ENCODE measurements at places on chromosomes 5 and 9.
A peak's percentile ranks its signal among the peaks of the same experiment; 100 is the strongest.

- DNase-seq: no peak
Observed at GRCh38 chr5:172943283-172943841, 15.9 kb upstream of the RPL26L1 start.

DNA sequence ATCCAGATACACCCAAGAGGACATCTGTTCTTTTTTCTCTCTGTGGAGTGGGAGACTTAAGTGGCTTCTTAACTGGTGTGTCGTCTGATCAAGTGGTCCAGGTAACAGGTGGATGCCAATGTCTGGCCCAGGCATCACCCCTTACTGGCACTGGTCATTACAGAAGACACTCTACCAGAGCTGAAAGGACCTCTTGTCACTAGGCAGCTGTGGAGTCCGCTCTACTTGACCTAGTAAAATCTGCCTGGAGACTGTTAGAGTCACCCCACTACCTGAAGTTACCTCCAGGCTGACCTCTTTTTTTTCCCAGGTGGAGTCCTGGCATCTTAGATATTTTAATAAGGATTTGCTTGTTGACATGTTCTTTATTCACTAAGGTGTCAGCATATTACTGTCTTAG, 22.5 kb downstream of the FXN start:
- no peak for DNase-seq

GRCh38 chr9:68913054-68913453, 100.9 kb downstream of the PRKACG start:
- no peak for DNase-seq

DNA sequence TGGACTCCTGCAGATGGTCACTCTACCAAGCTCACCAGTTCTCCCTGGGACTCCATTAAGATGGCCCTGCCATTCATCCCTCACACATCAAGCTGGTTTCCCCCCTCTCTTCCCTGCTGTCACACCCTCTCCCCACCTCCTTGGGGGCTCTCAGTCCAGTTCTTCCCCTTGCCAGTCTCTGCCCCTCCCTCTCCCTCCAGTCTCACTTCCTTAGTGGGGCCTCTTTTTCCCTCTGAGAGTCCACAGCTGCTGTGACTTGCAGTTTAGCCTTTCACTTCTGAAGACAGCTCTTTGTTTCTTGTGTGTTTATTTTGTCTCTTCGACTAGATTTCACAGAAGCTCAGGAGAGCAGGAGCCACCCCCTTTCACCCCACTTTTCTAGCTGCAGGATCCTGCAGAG, 10.5 kb downstream of the DOCK2 start:
- peak; percentile 32 for DNase-seq

DNA sequence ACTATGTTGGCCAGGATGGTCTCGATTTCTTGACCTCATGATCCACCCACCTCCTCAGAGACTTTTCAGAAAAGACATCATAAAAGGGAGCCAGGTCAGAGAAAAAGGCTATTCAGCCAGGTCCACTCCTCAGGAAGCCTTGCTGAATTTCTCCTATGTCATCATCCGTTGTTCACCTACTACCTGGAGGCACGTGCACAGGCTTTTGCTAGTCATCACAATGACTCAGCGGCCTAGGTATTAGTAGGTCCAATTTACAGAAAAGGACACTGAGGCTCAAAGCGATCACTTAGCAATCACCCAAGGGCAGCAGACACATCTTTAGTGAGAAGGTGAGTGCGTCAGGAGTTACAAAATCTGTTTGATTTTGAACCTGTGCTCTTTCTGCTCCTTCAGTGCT, 72.3 kb upstream of the RAD23B start:
- no peak for DNase-seq

DNA sequence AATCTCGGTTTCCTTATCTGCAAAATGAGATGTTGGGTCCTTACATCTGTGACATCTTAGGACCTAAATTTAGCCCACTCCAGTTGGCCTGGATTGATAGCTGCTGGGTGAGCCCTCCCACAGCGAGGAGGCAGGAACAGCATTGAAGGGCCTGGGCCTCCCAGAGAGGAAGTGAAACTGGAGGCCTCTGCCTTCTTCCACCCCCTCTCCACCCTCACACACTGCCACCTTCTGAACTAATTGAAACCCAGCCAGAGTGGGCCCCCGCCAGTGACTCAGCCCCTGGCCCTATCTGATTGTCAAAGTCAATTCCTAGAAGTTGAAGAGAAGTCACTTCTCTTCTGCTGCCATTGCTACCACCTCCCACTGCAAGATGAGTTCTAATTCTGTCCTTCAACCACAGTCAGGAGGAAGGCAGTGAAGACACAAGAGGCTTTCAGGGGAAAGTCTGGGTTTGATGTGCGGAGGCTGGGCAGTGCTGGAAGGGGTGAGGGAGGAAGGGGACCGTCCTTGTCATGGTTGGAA, 55.2 kb upstream of the NEK6 start:
- peak; percentile 98 for DNase-seq

GRCh38 chr5:52262844-52263243, 524.9 kb upstream of the ITGA1 start:
- no peak for DNase-seq

- DNase-seq: no peak
Observed at GRCh38 chr5:63011158-63011557, 432.5 kb downstream of the LRRC70 start.

DNA sequence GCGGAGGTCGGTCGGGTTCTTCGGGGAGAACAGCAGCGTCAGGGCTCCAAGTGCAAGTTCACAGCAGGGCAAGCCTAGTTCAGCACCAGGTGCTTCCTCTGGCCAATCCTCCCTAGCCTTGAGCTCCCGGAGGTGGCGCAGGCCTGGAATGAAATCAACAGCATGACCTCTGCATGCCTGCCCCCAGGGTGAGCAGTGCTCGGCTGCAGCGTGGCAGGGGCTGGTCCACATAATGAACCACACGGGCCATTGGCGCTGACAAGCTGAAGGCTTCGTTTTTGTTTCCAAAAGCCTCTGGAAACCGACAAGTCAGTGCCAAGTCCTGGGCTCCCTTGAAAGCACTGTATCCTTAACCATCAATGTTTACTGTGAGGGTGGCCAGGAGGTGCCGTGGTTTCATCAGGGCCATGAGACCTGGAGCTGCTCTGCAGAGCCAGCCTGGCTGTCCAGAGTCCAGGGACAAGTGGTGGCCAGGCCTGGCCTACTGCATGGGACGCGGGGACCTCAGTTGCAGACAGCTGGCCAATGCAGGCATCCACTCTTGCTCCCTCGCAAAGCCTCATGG, 2.1 kb upstream of the INPP5E start:
- DNase-seq: no peak

DNA sequence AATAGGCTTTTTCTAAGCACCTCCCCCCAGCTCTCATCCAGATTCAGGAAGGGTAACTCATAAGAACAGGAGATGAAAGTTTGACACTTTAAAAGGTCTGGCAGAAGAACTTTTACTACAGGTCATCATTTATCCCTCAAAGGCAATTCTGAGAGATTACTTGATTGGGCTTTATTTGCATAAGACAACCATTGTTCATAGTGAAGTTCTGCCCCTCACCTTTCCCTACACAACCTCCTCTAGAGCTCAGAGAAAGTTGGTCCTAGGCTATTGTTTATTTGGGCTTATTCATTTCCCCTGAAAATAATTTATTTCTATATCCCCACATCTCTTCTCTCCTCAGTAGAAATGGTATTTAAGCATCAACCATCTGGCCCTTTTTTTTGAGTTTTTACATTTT, 568.4 kb downstream of the ZNF608 start:
- no peak for DNase-seq

DNA sequence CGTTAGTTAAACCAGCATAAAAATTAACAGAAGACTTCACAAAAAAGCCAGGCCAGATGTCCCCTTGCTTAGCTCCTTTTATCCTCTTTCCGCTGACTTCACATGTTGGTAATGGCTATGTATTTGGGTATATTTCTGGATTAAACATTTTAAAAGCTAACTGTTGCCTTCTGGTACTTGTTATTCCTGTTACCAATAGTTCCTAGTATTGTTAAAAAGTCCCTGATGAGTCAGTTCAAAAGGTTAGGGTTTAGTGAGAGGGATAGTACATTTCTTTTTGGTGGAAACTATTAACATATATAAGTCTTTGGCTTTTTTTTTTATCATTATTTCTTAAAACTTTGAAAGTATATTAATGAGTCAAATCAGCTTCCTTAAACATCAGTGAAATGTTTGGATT, 103.2 kb upstream of the ELL2 start:
- DNase-seq: no peak

- peak; percentile 24 for DNase-seq
Observed at GRCh38 chr9:113309204-113309813, 6.1 kb upstream of the RNF183 start.

- no peak for DNase-seq
Observed at GRCh38 chr5:23977997-23978396, 470.6 kb downstream of the PRDM9 start.

DNA sequence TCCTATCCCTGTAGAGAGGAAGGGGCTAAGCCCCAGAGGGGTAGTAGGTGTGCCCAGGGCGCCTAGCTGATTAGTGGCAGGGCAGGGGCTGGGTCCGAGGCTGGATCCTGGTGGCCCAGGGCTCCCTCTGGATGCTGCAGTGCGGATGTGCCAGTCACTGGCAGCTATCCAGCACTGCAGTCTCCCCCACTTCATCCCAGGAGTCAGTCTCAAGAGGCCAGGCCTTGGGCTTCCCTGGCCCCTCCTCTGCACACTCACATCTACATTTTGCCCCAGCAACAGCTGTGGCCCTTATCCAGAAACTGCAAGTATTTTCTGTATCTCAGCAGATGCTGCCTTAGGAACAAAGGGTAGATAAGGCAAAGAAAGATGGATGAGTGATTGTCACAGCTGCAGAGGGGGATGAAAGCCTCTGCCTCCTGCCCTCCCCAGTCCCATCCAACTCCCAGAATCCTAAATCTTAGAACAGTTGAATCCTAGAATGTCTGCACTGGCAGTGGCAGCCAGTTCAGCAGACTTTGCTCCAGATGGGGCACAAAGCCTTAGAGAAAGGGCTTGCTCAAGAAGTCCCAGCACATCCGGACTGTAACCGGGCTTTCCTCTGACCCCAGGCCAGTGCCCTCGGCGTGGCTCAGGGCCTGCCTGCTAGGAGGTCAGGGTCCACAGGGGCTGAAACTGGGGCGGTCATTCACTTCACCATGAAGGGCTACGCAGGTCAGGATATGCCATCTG, 1.6 kb downstream of the ANXA6 start:
- no peak for DNase-seq

DNA sequence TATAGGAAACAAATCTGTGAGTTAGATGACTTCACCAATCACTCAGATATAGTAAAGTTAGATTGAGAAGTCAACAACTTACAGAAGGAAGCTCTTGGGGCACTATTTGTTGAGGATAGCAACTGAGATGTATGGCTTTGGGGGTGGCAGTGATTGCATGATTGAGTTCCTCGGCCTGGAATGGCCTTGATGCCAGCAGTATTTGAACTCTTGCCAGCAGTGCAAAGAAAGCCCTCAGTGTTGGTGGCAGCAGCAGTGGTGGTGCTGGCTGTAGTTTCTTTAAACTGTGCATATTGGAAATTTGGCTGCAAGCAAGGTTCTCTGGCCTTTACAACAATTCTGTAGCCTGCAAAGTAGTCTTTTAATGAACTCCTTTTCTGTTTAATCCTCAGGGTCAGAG, 41.4 kb upstream of the PJA2 start:
- DNase-seq: no peak

DNA sequence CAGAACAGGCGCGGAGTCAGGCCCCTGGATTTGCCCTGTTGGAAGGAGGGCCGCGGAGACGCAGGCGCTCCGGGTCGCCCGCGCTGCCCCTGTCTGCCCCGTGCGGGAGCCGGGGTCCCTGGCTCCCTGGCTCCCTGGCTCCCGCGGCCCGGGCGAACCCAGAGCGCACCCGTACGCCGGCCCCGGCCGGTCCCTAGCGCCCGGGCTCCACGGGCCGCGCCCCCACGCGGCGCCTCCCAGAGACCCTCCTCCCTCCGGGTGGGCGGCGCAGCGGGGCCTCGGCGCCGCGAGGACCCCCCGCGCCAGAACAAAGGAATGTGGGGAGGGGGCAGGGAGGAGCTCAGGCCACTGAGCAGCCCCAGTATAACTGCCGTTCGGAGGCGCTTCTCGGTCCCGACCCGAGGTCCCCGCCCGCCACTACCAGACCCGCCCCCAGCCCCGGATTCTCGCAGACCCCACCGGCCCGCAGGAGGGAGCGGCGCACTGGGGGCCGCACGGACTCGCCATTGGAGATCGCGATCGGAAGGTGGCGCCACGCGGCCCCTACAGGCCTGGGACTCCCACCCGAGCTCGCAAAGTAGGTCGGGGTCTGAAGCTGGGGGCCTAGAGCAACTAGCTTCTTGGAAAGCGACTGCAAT, 2.4 kb downstream of the NFIL3 start:
- no peak for DNase-seq

GRCh38 chr9:96222132-96222531, 79.8 kb downstream of the HSD17B3 start:
- DNase-seq: no peak

- no peak for DNase-seq
Observed at GRCh38 chr9:131076347-131077195, 19.8 kb upstream of the AIF1L start.

- DNase-seq: peak; percentile 39
Observed at GRCh38 chr5:154221371-154221896, 30.9 kb downstream of the GALNT10 start.

DNA sequence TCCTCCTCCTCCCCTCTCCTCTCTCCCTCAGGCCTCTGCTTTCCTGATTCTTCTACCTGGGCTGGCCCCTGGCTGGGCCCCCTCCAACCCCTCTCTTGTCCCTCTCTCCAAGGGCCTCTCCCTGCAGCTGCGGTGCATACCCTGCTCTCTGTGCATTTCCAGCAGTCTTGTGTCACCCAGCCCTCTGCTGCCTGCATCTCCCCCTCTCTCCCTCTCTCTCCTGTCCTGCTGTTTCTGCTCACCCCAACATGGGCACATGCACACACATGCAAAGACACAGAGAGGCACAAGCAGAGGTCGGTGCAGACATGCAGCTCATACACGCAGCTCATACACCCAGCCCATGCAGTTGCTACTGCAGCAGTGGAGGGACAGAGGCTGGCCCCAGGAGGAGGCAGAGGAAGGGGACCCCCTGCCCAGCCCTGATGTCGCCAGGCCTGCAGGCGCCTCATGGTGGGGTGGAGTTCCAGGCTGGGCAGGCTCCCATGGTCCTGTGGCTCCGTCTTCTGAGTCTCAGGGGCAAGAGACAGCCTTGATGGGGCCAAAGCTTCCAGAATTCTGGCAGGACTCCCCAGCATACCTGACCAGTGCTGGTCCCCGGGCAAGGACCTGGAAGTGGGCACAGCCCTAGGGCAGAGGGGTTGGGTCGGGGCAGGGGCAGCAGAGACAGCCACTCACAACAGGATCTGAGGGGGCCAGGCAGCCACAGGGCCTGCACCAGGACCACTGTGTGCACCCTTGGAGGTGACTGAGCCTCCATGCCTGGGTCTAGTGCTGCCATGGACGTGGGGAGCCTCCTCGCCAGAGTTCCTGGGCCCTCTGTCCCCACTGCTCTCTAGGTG, 216.9 kb downstream of the C9orf50 start:
- DNase-seq: no peak
